ENCODE measurements at places on chromosomes 11 and 22.

DNA sequence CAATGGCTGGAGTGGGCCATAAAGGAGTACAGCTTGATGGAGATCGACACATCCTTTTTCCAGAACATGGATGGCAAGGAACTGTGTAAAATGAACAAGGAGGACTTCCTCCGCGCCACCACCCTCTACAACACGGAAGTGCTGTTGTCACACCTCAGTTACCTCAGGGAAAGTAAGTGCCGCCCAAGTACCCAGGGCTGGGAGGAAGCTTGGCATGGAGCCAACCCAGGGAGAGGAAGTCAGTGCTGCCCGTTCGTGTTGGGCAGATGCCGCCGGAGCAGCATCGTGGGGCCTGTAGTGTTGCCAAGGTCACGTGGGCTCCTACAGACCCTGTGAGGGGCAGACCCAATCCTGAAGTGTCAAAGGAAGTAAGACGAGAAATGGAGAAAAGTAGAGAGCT is 78.9 kb downstream of the FLI1 start:
- DNase-seq = peak; percentile 66

GRCh38 chr22:32531931-32532819 is 57.6 kb downstream of the FBXO7 start:
- no peak for DNase-seq

DNA sequence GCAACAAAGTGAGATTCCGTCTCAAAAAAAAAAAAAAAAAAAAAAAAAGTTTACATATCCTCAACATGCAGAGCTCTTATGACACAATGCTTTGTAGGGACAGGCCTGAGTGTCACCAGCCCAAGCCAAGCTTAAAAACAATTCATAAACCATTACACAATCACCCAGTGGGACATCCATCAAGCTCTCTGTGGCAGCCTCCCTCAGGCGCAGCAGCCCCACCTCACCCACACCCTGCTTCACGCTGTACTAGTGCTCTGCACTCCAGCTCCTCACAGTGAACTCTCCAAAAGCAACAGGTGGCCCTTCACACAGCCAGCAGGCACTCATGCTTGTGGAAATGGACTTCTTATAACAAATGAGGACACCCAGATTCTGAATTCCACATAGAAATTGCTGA is 3.5 kb upstream of the FOXRED2 start:
- DNase-seq = no peak

- no peak for DNase-seq
These were observed 174.8 kb downstream of the C11orf91 start for GRCh38 chr11:33525789-33526188.

- peak; percentile 62 for DNase-seq
These were observed 2.8 kb downstream of the IL17RA start for GRCh38 chr22:17087498-17088131.

DNA sequence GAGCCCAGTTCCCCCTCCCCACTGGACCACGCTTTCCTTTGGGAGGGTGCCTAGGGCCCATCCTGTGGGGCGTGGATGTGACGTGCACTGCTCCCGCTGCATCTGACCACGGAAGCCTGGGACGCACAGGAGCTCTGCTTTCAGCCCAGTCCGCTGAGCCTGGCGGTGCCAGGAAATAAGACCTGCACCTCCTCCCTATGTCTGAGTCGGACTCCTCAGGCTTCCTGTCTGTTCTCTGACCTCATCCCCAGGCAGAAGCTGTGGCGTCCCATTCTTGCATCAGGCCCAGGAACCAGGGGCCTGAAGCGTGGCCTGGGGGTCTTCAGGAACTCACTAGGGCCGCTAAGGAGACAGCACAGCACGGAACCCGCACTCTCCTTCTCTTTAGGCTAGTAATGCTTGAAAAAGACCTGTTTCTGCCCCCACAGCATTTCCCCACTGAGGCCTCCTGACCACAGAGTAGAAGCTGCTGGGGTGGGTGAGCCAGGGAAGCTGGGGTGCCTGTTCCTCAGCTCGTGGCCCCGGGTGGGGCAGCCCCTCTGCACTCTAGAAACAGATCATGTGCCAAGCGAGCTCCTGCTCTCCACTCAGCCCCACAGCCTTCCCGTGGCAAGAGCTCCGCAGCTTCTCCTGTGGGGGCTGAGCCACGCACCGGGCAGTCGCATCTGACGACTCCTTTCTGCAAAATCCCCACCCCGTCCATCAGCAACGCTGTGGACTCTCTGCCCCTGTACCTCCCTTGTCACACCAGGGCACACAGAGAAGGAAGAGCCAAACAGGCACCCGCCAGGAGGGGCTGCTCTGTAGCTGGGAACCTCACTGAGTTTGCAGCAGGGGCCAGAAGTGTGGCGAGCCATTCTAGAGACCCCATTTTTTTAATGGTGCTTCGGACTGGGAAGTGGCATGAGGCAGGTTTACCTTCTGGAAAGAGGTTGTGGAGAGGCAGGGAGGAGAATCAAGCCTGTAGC is 22.6 kb downstream of the MOV10L1 start:
- peak; percentile 35 for DNase-seq

GRCh38 chr22:32714458-32715430 is 86.8 kb upstream of the TIMP3 start:
- DNase-seq = no peak

DNA sequence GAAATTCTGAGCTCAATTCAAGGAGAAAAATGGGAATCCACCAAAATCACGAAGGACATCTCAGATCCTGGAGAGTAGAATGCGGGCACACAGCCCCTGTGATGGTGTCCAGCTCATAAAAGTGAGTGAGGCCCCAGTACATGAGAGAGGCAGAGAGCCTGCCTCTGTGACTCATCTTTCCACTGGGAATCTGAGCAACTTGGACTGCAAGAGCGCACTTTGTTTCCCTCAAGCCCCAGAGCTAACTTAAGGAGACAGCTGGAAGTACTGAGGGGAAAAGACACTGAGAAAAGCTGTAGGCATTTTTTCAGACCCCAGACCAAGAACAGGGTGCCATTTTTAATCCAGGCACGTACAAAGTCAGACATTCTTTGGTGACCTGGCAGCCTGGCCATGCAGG is 273.7 kb downstream of the C11orf87 start:
- DNase-seq = no peak

- DNase-seq = no peak
These were observed 43.6 kb downstream of the COA4 start for GRCh38 chr11:73833067-73833466.

DNA sequence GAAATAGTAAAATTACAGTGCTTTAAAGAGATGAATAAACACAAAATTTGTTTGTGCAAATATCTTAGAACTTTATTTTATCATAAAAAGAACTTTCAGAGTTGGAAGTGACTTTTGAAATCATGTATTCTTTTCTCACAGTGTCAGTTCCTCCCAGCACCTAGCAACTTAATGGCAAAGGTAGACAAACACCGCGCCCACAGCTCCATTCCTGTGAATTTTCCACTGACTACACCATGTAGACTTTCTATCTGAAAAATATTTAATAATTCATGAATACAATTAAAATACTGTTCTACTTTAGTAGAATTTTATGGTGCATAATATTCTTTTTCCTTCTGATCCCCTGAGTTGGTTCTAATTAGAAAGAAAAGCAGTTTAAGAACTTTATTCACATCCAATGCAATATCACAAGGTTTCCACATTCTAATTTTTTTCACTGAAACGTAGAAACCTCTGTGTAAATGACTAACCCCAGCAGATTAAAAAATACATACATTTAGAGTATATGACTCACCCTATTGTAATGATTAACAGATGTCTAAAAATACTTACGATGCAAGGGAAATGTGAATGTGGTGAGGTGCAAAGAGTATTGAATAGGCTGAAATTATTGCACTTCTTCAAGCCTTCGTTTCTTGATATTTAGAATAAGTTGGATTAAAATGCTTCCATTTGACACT is 218.2 kb upstream of the CCDC179 start:
- no peak for DNase-seq

- no peak for DNase-seq
These were observed 4.8 kb downstream of the ROBO4 start for GRCh38 chr11:124892750-124893454.

- no peak for DNase-seq
These were observed 70.1 kb downstream of the ARL14EP start for GRCh38 chr11:30393012-30393411.

- DNase-seq = no peak
These were observed 77.5 kb downstream of the EXT2 start for GRCh38 chr11:44172966-44173365.

DNA sequence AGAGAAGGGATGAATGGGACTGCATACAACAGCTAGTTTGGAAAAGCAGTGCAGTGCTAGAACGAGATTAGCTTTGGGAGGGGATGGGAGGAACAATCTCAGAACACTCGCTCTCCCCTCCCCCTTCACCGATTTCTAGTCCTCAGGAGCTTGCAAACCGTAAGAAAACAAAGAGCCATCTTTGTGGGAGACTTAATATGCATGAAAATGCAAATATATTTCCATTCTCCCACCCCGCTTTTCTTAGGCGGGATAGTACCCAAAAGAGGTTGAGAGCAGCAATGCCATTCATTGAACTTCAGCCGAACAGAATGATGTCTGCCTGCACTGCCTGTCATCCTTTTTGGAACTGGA is 1.1 kb downstream of the SPINDOC start:
- DNase-seq = no peak

DNA sequence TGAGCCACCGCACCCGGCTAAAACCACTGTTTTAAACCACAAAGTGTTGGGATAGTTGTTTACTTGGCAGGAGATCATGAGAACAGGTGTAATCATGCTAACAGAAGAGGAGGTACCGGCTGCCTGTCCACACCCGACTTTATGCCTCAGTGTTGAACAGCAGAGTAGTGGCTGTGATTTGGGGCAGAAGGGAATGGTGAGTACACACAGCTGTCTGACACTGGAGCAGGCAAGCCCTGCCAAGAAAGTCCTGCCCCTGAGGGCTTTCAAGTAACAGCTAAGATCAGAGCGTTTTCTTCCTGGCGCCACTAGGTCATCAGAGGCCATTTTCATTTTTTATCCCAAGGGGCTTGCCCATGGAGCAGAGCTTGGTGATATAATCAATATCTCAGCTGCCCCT is 8.1 kb downstream of the CDKN1C start:
- DNase-seq = no peak

- no peak for DNase-seq
These were observed 805 bp upstream of the QSER1 start for GRCh38 chr11:32891657-32892354.

GRCh38 chr22:37182101-37182948 is 5.7 kb downstream of the C1QTNF6 start:
- DNase-seq = no peak

DNA sequence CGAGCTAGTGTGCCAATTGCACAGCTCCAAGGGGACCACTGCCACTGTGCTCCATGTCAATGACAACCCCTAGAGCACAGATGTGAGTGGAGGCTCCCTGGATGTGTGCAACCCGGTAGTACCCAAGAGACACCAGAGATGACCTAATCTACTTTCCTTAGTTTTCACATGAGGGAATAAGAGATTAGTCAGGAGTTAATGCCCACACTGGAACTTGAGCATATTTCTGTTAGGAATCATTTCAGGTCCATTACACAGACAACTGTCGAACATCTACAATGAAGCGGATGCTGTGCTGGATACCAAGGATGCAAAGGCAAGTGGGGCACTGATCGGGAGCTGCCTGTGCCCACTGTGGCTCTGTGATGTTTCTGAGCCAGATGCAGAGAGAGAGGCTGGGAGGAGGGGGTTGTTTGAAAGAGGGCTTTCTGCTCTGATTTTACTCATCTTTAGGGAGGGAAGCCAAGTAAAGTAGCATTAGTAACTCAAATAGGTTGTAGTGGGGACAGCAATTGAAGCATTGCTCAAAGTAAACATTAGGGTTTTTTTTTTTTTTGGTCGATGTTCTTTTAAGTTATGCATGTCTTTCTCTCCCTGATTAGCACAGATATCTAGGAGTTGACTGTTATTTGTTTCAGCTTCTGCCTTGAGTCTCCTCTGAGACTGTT is 82.5 kb upstream of the SORL1-AS1 start:
- no peak for DNase-seq

GRCh38 chr11:126115816-126116331 is 53.2 kb upstream of the CDON start:
- DNase-seq = no peak

- peak; percentile 73 for DNase-seq
These were observed 24.4 kb downstream of the RTN4R start for GRCh38 chr22:20243537-20244249.

DNA sequence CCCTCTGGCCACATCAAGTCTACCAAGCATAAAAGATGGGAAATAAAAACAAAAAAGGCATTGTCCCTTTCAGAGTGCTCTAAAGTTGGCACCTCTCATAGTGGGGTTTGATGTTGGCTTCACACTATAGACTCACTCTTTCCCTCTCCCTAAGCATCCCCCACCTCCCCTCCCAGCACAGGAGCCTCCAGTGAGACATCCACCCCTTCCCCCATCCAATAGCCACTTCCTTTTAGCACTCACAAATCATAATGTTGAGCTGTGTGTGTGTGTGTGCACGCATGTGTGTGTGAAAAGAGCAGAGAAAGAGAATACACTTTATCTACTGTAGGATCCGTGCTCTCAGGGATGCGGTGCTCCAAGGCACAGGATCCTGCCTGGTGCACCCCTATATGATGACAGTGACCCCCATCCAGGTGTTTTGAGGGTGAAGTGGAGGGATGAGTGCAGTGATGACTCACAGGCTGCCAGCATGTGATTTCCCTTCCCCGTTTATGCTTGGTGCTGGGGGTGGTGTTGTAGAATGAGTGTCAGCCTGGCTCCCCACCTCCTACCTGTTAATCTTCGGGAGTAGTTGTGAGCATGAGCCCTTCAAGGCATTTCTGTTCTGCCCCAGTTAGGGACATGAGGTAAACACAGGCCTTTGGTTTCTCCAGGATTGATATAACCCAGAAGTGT is 235.2 kb upstream of the B3GAT1 start:
- no peak for DNase-seq

DNA sequence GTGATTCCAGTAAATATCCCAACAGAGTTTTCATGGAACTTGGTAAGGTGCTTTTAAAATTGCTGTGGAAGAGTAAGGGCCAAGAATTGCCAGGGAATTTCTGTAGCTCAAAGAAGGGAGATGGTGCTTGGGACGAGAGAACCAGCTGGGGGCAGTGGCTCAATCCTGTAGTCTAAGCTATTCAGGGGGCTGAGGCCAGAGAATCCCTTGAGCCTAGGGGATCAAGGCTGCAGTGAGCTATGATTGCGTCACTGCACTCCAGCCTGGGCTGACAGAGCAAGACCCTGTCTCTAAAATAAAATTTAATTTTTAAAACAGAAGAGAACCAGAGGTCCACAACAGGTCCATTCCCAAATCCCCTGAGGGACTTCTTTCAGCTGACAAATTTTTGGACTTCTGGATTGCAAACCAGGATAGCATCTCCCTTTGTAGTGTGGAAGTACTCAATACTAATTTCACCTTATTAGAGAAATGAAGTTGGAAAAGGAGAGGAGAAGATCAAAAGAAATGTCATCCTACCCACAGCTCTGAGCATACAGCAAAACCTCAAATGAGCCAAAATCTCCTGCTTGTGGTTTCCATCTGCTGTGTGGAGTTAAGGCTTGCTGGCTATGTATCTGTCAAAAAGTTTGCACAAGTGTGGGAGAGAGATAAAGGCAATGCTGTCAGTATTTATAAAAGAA is 59.2 kb upstream of the CLPB start:
- DNase-seq = no peak
